Left hindlimb (tissue), 1 donor: ENCODE measurements at places on chromosomes 11 and 22.

DNA sequence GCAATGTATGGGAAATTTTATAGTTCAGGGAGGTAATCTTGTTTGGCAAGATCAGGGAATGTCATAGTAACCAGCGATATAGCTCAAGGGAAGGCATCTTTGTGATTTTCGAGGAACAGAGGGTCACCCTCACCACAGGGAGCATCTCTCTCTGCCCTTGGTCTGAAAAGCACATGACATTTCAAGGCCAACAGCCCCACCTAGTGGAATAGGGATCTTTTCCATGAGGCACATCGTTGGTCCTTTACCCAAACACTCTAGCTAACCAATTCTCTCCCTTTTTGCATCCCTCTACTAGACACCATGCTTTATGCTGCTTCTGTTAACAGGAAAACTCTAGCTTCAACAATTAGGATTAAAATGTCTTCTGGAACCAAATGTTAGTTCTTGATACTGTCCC is 179.0 kb downstream of the GRM5 start:
- no peak for DNase-seq

DNA sequence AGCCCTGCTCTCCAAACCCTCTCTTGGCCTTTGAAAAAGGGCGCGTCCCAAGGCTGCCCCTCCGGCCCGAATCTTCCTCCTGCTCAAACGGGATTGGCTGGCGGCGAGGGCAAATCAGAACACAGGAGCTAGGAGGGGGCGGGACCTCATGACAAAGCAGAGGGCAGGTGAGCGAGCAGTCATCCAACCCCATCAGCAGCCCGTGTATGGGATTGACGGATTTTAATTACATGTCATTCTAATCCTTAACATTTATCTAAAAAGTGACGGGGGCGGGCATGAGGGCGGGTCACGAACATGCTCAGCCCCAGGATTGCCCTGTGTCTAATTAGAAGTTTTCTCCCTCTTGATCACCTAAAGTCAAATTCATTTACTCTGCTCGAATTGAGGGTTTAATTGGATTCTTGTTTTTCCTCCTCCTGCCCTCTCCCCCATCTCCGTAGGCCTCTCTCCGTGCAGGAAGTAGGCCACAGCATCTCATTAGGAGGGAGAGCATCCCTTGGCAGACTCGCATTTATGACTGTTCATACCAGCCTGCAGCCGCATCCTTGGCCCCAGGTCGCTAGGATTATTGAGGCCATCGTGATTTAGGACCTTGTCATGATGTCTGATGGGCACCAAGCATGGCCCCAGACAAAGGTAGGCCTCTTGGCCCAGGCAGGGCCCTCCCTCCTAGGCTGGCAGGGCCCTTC is 147.1 kb downstream of the CHST1 start:
- DNase-seq, result no peak

DNA sequence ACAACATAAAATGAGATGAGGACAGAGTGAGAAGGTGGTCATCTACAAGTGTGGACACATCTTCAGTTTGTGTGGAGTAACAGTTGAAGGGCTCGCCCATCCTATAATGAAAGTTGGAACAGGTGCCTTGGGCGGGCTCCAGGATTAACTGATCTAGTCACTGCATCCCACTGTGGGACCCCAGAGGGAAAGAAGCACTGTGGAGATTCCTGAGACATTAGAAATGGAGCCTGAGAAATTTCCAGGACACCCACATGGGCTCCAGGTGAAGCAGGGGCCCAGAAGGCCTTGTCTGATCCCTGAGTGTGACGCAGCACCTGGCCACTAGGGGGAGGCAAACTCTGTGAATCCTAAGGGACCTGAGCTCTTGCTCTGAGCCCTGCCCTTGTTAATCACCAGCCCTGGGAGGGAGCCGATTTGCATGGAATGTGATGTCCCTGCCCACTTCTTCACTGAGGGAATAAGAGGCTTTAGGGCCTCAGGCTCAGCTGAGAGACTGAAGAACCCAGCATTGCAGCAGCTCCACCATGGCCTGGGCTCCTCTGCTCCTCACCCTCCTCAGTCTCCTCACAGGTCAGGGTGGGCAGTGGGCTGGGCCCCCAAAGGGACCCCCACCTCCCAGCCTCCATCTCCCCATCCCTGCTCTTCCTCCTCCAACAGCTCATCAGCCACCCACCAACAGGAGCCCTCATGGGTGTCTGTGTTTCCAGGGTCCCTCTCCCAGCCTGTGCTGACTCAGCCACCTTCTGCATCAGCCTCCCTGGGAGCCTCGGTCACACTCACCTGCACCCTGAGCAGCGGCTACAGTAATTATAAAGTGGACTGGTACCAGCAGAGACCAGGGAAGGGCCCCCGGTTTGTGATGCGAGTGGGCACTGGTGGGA is 98.4 kb downstream of the VPREB1 start:
- no peak for DNase-seq

- no peak for DNase-seq
Measured at GRCh38 chr22:32200752-32201151, 4.1 kb downstream of the RFPL2 start.

DNA sequence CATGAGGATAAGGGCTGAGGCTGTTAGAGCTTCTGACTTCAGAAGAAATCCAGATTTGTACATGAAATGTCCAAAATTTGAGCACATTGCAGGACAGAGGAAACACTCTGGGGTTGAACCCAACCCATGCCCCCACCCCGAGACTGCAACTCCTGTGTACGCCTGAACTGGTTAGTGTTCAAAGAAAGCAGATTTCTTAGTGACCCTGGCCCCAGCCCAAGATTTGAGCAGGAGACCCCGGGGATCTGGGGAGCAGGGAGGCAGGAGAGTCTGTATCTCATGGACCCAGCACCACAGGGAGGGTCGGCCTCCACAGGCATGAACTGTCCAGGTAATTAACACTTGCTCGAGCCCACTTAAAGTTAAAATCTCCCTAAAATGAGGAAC is 69.3 kb upstream of the WNT7B start:
- DNase-seq, result no peak

DNA sequence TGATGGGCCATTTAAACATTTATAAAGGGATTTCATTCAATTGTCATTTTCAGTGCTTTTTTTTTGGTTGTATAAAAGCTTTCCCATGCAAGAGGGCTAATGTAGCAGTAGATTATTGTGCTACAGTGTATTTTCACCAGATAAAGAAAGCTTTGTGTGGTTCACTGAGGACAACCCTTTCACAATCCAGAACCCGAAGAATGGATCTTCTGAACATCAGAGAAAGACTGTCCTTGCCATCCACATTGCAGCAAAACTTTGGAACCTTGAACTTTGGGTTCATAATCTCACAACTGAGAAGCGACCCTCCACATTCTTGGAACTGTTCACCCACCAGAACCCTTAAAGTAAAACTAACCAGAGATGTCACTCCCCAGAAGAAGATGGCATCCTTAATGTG is 9.3 kb downstream of the APOBEC3H start:
- DNase-seq, result no peak

DNA sequence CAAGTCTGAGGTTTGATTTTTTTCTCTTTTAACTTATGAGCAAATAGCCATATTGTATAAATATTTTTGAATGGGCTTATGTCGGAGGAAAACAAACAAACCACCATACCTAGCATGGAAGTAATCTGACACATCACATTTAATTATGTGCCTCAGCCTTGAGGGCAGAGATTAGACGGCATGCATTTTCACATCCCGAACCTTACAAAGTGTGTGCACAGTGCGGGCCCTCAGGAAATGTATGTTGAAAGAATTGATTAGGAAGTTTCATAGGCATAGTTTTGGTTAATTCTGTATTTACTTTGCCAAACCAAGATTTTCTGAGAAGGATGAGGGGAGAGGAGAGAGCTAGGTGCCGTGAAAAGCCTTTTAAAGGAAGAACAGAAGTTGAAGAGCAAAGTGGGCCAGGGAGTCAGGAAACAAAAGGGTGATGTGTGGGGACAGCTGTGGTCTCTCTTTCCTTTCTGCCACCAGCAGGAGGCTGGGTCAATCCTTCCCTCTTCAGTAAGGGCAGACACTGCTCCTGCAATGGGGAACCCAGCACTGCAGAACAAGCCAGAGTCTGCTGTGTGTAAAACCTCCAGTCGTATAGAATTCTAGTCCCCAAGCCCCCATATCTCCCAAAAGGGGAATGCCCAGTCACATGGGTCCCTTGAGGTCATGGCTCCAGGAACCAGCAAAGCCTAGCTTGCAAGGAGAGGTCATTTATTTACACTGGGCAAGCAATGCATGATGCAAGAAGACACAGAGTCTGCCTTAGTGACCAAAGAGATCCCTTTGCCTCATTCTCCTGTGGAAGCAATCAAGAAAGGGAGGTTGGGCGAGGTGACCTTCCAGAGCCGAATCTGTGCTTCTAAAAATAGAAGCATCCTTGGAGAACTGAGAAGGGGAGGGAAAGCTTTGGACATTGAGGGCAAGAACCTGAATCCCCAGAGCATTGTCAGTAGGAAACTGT is 71.1 kb upstream of the OLFML1 start:
- DNase-seq, result no peak

DNA sequence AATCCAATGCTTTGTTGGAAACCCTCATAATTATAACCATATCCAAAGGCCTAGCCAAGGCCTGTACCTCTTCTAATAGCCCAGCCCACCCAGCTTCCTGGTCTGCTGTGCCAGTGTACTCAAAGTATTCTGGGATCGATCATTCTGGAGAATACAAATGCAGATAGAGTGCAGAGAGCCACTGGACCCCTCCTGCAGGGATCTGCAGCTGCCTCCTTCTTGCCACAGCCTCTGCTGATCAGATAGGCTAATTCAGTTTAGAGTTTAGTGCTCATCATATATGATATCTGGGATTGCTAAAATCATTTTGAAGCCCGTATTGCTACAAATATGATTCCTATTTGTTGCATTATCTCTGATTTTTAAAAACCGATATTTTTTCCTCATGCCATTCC is 17.5 kb downstream of the CASP5 start:
- DNase-seq, result no peak

- DNase-seq, result no peak
Measured at GRCh38 chr11:93054279-93054678, 84.8 kb downstream of the MTNR1B start.

DNA sequence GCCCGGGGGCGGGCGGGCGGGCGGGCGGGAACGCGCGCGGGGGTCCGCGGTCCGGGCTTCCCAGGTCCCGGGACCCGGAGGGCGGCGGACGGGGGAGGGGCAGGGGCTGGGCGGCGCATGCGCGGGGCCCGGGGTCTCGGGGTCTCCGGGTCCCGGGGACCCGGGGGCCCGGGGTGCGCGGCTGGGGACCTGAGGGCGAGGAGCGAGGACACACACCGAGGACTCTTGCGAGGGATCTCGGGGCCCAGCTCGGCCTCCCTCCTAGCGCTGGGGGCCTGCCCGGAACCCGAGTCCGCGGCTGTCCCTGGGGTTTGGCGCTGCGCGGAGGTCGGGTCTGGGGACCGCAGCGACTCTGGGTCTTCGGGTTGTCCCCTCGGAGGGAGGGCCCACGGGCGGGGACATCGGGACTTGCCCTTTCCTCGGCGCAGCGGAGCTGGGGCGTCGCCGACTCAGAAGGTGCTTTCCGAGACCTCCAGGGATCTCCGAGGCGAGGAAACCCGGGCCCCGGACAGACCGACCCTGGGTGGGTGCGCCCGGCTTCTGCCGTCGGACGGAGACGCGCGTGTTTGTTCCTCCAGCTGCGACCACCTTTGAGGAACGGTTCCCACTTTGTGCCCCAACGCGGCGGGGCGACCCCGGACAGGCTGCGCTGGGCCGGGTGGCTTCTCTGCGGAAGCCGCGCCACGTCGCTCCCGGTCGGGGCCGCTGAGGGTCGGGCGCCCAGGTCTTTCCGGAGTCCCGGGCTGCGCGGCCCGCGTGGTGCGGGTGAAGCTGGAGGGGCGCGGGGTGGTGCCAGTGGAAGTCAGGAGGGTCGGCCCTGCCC is 540 bp downstream of the PPARA start:
- no peak for DNase-seq

- DNase-seq, result no peak
Measured at GRCh38 chr11:132866783-132867545, 665.3 kb downstream of the OPCML start.

GRCh38 chr22:30188911-30189310 is 57.6 kb downstream of the LIF start:
- no peak for DNase-seq

GRCh38 chr11:60950933-60951605 is 907 bp downstream of the SLC15A3 start:
- no peak for DNase-seq

DNA sequence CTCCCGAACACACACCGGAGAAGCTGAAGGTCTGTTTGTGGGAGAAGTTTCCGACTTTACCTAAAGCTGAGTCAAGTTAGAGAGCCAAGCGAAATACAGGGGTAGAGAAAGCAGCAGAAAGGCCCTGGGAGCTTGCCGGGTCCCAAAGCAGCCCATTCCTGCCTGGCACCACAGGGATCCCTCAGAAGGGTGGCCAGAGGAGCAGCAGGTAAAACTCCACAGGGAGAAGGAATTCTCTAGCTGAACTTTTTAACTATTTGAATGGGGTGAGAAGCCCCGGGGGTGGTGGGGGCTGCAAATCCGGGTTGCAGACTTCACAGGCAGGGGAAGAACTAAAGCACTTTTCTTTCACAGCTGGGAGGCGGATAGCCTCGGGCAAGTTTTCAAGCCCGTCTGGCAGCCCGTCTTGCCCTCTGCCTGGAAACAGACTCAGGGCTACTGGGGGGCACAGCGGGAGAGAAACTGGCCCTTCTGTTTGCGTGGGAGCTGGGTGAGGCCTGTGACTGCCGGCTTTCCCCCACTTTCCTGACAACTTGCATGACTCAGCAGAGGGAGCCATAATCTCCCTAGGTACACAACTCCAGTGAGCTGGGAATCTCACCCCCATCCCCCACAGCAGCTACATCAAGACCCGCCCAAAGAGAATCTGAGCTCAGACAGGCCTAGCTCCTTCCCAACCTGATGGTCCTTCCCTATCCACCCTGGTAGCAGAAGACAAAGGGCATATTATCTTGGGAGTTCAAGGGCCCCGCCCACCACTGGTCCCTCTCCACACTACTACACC is 311.0 kb downstream of the SBF2 start:
- DNase-seq, result no peak

- no peak for DNase-seq
Measured at GRCh38 chr11:102416976-102417375, 35.6 kb downstream of the TMEM123 start.

DNA sequence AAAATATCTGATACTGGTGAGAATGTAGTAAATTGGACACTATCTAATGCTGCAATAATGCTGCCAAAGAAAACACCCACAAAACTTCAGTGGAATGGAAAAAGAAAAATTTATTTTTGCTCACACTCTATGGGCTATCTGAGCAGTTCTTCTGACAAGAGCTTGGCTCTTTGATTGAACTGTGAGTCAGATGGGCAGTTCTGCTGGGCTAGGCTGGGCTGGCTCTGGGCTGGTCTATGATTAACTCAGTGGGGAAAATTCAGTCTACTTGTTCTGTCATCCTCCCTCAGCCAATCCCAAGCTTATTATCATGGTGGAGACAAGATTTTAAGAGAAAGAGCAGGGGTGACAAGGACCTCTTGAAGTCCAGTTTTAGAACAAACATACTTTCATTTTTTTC is 1404.8 kb downstream of the LRRC4C start:
- DNase-seq, result no peak
